DMS79 (cell line): ENCODE measurements at places on chromosomes 12 and 14.

- DNase-seq = peak; percentile 27
These were observed 149.0 kb downstream of the PRKCH start for GRCh38 chr14:61470261-61470960.

- DNase-seq = no peak
These were observed 30.3 kb upstream of the ADIPOR2 start for GRCh38 chr12:1660304-1661187.

DNA sequence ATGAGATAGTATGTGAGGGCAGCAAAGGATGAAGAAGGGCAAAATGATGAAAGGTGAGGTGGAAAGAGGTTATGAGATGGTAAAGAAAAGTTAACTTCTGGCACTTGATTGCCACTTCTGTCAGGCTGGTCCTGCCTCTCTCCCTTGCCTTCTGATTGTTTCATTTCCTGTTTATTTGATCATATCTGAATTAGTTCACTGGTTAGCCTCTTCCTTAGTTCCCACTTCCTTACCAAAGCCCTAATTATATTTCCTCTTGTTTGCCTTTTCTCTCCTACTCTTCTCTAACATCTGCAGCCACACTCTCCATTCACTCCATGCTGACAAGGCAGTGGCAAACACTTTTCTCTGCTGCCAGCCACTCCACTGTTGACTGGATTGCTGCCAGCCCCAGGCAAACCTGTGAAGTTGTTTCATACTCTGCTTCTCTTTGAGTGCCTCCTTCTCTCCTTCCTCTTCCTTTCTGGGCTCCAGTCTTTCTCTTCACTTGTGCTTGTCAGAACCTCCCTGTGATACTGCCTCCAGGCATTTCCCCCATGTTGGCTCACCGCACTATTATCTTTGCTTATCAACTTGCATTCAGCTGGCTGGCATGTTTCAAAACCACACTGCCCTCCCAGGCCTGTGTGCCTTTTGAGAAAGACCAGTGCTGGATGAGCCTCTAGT, 8.1 kb downstream of the PNP start:
- DNase-seq = peak; percentile 89

- DNase-seq = peak; percentile 49
These were observed 699 bp downstream of the MGAT2 start for GRCh38 chr14:49621114-49621881.

- no peak for DNase-seq
These were observed 198.7 kb upstream of the PLEKHG7 start for GRCh38 chr12:92503971-92504593.

GRCh38 chr12:12428961-12429657, 72.2 kb downstream of the BORCS5 start:
- DNase-seq = no peak

GRCh38 chr12:118063576-118064391, 2.8 kb upstream of the WSB2 start:
- DNase-seq = no peak

- DNase-seq = no peak
These were observed 64.1 kb upstream of the TSPAN11 start for GRCh38 chr12:30862486-30862885.

- DNase-seq = no peak
These were observed 12.3 kb upstream of the LBHD2 start for GRCh38 chr14:103071544-103072251.

DNA sequence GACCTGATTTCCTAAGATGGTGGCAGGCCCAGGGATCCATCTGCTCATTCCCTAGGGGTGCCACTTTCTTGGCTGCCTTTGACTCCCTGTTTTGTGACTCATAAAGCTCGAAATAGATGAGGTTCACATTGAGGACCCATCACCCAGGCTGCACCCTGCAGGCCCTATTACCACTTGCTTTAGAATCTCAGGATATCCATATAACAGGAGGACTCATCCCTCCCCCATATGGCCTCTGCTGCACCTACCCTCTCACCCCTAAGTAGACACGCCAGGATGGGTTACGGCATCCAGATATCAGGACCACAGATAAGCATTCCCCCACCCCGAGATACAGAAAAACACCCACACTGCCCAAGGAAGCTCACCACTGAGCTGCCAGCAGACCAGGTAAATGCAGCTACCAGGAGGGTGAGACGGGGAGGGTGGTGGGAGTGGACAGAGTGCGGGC, 155.7 kb downstream of the DPF3 start:
- no peak for DNase-seq

GRCh38 chr14:77187649-77188012, 6.0 kb downstream of the TMEM63C start:
- DNase-seq = no peak

- no peak for DNase-seq
These were observed 377.8 kb downstream of the DPF3 start for GRCh38 chr14:72515779-72516770.

- DNase-seq = peak; percentile 38
These were observed 134.8 kb upstream of the VRK1 start for GRCh38 chr14:96662116-96662970.
